Small intestine (tissue), 16 donors: ENCODE measurements at places on chromosomes 4 and X. TPM values are rescaled to one million over a fixed set of nuclear protein-coding genes. Genes with fewer than 3 reads are reported as not detected.

MAB21L2 gene
- polyA plus RNA-seq, result 0.89 TPM

HTN3 gene
- not detected for polyA plus RNA-seq

PCYT1B gene
- 1.7 TPM for polyA plus RNA-seq

PABPC1L2A gene
- not detected for polyA plus RNA-seq

TMEM47 gene
- polyA plus RNA-seq, result 7.7 TPM

PCSK1N gene
- 18.9 TPM for polyA plus RNA-seq
